ENCODE measurements at places on chromosomes 11 and 22. TPM values are rescaled to one million over a fixed set of nuclear protein-coding genes. Genes with fewer than 3 reads are reported as not detected.

MMP7 gene
- 0.98 TPM for total RNA-seq

KRTAP5-3 gene
- not detected for total RNA-seq

DNAJB13 gene
- total RNA-seq = not detected

DEUP1 gene
- not detected for total RNA-seq

Data from subcutaneous adipose tissue (tissue), 4 donors.